ENCODE measurements at places on chromosomes 7 and 10.

GRCh38 chr10:88113232-88113631 is 249.8 kb downstream of the PTEN start:
- no peak for DNase-seq

GRCh38 chr10:120360571-120360970 is 96.5 kb upstream of the PLPP4 start:
- no peak for DNase-seq

DNA sequence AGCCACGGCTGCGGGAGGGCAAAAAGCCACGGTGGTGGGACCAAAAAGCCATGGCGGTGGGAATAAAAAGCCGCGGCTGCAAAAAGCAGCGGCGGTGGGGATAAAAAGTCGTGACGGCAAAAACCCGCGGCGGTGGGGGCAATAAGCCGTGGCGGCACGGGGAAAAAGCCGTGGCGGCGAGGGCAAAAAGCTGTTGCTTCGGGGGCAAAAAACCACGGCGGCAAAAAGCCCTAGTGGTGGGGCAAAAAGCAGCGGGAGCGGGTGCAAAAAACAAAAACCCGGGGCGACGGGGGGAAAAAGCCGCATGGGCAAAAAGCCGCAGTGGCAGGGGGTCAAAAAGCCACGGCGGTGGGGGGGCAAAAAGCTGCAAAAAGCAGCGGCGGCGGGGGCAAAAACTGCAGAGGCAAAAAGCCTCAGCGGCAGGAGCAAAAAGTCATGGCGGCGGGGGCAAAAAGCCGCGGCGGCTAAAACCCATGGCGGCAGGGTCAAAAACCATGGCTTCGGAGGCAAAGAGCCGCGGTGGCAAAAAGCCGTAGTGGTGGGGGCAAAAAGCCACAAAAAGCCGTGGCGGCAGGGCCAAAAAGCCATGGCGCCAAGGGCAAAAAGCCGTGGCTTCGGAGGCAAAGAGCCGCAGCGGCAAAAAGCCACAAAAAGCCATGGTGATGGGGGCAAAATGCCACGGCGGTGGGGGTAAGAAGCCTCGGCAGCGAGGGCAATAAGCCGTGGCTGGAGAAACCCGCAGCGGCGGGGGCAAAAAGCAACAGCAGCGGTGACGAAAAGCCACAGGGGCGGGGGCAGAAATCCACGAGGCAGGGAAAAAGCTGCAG is 525.8 kb downstream of the ZNF33B start:
- no peak for DNase-seq

GRCh38 chr7:74479961-74480829 is 26.5 kb downstream of the GTF2IRD1 start:
- DNase-seq: peak; percentile 73

- DNase-seq: no peak
Measured at GRCh38 chr7:115941703-115942268, 88.8 kb downstream of the TFEC start.

DNA sequence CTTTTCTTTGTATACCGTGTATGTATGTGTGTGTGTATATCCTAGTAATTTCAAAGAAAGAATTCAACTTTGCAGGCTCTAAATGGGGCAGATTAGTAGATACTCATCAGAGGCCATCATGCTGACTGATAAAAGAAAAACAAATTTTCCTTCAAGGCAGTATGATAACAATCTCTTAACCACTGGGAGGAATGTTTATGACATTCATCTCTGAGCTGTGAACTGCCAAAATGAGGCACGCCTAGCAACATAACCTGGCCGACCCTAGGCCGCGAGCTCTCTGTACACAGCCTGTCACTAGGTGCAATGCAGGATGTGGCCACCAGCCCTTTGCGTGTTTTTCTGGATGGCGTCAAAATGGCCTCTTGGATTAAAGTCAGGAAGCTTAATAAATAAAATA is 343.7 kb upstream of the GALNT17 start:
- no peak for DNase-seq

DNA sequence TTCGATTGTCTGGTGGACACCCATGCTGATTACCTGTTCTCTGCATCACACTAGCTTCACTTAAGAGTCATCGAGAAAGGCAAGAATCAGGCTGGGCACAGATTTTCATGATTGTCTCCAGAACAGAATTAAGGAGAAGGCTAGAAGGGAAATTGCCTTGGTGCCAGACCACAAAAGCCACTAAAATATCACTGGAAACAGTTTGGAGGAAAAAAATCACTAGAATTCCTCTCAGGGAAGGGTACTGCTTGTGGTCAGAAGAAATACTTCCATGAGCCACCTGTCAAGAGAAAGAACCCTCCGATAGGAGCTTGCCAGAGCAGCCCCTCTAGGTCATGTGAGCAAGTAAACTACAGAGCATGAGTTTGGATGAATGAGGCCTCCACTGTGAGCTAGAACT is 269.3 kb upstream of the TEX47 start:
- no peak for DNase-seq

GRCh38 chr7:2701832-2702593 is 14.0 kb downstream of the AMZ1 start:
- no peak for DNase-seq

- DNase-seq: no peak
Measured at GRCh38 chr7:23938937-23939552, 229.0 kb downstream of the STK31 start.

- DNase-seq: no peak
Measured at GRCh38 chr10:23918839-23919238, 290.1 kb upstream of the KIAA1217 start.

DNA sequence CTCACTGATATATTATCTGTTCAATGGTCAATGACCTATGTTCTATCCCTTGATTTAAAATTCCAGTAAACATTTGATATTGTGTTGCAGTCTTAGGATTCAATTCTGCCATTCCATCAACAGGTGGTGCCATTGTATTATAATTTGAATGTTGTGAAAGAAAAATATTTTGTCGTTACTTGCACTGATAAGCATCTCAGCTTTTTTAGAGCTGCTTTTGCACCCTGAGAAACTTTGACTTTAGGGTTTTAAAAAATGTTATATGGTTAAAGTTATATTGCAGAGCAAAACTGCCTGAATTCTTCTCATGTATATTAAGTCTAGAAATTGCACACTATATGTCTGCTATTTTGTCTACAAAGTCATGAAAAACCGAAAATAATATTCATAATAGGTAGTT is 18.8 kb upstream of the MINDY3 start:
- DNase-seq: peak; percentile 39

DNA sequence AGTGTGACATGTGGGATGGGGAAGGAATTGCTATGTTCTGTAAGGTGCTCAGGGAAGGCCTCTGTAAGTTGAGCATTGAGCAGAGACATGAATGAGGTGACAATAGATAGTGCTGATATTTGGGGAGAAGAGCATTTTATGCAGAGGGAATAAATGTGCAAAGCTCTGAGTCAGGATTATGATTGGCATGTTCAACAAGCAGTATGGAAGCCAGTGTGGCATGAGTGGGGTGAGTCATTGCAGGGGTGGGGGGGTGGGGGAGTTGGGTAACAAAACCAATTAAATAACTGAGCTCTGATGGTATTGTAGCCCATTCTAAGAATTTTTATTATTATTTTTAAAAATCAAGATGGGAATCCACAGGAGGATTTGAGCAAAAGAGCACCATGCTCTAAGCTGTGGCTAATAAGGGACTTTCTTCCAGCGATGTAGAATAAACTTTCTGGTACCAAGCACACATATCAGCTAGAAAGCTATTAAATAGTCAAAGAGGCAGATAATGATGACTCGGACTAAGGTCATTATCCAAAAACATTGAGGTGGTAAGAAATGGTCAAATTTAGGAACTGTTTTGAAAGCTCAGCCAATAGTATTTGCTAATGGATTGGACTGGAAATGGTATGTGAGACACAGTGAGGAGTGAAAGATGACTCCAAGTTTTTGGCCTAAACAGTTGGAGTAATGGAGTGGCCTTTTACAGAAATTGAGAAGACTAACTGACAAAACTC is 96.4 kb downstream of the PRKG1 start:
- no peak for DNase-seq

- DNase-seq: no peak
Measured at GRCh38 chr7:126702242-126703016, 550.3 kb downstream of the GRM8 start.

DNA sequence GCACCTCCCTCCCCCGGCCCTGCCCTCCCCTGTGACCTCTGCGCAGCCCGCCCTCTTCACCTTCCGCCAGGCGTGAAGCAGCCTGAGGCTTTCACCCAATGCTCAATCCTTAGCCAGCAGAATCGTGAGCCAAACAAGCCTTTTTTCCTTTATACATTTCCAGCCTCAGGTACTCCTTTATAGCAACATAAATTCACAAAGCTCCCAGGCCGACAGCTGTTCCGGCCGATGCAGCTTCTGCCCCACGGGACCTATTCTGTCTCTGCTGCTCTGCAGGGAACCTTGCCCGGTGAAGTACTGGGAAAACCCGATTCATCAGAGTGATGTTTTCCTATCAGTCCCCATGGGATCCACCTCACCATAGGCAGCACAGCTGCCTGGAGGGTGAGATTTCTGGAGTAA is 87.4 kb downstream of the CHST15 start:
- no peak for DNase-seq

- DNase-seq: no peak
Measured at GRCh38 chr10:43265799-43266721, 805 bp downstream of the RASGEF1A start.

- no peak for DNase-seq
Measured at GRCh38 chr10:84374455-84374854, 46.1 kb downstream of the CCSER2 start.

DNA sequence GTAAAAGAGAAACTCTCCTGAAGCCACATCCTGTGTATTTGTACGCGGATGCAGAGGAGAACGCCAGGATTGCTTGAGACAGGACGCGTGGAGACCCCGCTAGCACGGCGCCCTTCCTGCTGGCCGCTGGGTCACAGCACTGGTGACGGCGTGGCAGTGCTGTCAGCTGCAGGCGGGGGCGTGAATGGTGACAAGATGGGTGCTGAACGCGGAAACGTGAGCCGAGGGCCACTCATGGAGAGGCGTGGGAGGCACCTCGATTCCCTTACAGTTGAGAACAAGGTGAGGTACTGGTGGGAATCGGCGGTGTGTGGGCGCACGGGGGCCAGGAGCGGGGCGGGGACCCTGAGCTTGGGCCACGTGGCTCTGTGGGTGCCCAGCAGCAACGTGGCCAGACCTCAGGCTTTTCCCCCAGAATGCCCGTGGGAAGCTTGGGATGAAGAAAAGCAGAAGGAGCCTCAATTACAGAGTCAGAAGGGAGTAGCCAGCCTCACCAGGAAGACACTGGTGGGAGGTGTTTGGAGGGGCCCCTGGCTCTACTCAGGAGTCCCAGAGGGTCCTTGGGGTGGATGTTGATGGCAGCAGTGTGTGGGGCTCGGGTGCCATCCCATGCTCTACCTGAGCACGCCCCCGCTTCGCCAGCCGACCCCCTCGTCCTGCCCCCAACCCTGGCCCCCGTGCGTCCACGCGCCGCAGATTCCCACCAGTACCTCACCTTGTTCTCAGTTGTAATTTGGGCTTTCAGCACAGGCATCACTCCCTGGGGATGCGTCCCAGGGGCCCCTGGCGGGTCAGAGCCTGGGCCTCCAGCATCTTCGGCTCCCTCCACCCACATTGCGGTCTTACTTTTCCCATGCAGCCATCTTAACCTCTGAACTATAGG is 208.4 kb upstream of the TCERG1L start:
- DNase-seq: no peak

DNA sequence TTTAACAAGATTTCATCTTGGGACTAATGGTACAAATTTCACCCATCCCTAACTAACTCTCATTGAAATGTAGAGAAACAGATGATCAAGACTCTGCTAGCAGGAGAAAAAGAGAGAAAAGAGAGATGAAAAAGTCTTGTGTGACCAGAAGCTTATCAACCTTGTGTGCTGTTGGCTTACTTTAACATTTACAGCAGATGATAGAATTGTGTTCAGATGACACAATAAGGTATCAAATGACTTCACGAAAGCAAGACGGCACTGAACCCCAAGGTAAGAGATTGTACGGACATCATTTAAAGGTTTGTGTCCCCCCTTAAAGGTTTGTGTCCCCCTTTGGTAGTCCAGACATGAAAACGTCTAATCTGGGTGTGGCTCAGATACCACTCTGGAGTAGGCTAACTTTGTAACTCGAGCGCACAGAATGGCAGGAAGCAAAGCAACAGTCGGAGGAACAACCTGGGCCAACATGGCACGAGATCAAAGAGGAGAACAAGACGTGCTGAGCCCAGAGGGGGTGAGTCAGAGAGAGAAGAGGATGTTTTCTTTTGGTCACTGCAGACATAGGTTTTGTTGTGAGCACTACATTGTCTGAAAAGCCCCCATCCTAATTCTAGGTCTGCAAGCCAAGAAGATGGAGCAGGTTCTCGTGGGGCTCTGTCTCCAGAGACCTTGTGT is 10.4 kb upstream of the LMBR1 start:
- no peak for DNase-seq

GRCh38 chr7:158085741-158086695 is 501.6 kb downstream of the PTPRN2 start:
- DNase-seq: no peak

DNA sequence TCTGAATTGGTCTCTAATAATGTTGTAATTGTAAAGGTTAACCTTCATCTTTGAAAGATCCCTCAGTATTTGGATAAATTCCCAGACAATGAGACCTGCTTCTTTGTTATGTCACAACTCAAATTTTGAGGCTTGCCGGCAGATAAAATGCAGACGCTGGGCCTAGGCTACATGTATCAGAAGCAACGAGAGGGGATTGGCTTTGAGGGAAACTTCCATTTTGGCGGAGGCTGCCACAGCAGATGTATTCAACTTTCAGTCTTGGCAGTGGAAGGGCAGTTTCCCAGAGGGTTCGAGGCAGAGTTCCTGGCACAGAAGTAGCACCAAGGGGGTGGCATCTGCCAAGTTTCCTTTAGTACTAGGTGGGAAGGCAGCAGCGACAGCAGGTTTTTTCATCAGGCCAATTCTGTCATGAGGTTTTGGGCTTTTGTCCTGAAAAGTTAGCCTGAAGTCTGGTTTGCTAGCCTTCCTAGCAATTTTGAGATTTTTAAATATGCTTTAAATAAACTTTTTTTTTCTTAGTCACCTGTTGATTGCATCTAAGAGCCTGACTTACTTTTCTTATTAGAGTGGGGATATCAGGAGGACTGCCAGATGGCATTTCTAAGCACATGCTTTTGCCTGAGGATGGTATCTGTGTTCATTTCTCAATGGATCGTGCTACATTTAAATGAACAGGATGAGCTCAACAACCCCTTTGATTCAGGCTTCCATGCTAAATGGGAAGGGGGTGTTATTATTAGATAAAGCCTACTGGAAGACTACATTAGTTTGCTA is 89.5 kb upstream of the FAM3C start:
- no peak for DNase-seq

DNA sequence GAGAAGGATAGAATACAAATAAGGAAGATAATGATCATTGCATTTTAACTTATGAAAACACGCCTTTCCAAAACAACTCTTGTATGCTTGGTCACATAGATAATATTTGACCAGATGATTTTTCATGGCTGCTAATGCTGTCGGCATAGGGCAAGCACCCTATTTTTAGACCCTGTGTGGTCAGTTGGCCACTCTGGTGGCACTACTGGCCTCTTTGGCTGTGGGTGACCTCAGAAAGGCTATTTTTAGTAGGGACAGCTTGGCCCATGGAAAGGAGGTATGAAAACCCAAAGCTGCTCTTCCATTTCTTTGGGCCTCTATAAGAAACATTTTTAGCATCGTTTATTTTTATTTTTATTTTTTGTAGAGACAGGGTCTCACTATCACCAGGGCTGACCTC is 12.3 kb downstream of the BMPER start:
- DNase-seq: no peak
